Stimulated activated CD4-positive, alpha-beta T cell treated with anti-CD3 and anti-CD28 coated beads, Interleukin-1b, Interleukin-23, amount 100 ng/mL, for 24 hours (primary cell): ENCODE measurements at places on chromosomes 4 and X.

DNA sequence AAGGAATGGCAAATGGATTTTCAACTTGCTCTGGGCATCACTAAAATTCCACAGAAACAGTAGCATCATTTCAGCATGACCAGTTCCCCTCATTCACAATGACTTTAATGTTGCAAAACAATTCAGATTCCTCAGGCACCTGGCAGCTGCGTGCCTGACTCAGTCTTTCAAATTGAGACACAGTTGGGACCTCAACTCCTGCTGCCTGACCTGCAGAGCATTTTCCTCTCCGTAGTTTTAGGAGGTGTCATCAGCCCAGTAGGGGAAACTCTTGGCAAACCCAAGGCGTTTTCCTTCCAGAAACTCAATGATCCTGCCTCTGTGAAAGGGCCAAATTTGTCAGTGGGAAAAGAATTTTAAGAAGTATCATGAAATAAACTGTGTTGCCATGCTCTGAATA, 388.9 kb downstream of the SPRY1 start:
- DNase-seq = no peak

DNA sequence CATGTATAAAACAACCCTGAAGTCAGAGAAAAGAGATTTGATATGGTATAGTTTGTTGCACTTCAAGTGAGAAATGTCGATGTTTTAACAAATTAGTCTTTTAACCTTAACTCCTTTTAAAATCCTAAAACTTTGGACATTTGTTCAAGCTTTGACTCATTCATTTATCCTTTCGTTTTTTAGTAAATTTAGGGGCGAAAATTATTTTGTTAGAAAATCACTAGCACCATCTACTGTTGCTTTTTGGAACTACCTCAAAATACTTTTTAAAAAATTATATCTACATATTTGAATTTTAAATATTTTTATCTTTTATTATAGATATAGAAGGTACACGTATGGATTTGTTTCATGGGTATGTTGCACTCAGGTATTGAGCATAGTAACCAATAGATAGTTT, 165.1 kb upstream of the POF1B start:
- no peak for DNase-seq

- DNase-seq = no peak
Observed at GRCh38 chrX:123961268-123962005, at the start of gene STAG2. Gene STAG2 (plus strand): TSS chrX:123961706. CDS start chrX:124022628, 60,922 bp downstream.

DNA sequence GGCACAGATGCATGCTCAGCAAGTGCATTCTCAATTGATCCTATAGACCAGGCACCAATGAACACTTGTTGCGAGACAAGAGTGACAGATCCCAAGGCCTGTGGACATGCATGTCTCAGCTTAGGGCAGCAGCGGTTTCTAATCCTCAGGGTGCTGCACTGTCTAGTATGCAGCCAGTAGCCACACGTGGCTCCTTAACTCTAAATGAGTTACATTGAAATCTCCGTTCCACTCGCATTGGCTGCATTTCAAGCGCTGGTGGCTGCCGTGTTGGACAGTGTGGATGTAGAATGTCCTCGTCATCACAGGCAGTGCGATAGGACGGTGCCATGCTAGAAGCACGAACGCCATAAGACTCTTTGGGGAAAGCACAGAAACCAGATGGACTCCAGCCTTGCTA, 24.0 kb upstream of the AFAP1 start:
- DNase-seq = no peak

DNA sequence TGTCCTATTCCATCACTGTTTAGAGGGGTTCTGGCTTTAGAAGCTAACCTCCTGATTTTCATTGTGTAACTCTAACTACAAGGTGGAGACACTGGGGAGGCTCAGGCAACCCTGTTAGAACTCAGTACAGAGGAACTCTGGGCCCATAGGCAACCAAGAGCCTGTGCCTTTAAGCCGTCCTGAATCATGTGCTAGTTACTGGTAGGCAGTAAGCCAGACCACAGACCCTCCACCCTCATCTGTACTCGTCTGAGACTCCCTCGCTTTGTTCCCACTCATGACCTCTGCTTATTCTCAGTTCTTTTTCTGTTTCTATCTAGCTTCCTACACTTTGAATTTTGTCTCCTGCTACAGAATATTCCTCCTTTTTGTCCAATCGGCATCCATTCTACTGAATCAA, 31.4 kb downstream of the TBC1D1 start:
- no peak for DNase-seq

DNA sequence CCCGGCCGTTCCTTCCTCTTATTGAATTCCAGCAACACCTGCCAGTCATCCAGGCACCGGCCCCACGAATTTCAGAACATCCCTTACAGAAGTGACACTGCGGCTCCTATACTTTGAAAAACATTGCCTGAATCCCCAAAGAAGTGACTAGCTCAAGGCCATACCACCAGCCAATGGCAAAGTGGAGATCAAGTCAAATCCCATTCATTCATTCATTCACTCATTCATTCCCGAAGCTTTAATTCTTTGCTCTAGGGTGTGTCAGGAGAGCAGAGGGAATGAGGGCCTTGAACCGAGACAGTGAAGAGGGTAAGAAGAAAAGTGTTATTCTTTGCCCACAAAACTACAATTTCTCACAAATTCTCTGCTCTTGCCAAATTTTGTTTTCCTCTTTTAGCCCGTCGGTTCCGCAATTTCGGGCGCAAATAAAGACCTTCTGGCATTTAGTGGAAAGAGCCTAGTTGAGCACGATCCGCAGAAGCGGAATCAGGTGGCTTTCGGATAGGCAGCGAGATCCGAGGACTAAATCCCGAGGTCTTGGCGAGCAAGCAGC, 824 bp upstream of the HMGB3 start:
- no peak for DNase-seq

GRCh38 chr4:26964994-26965393, 104.4 kb downstream of the STIM2 start:
- no peak for DNase-seq
